ENCODE measurements at places on chromosomes 3 and 15.

GRCh38 chr3:132116601-132117000 lies 81.8 kb upstream of the CPNE4 start:
- no peak for DNase-seq

DNA sequence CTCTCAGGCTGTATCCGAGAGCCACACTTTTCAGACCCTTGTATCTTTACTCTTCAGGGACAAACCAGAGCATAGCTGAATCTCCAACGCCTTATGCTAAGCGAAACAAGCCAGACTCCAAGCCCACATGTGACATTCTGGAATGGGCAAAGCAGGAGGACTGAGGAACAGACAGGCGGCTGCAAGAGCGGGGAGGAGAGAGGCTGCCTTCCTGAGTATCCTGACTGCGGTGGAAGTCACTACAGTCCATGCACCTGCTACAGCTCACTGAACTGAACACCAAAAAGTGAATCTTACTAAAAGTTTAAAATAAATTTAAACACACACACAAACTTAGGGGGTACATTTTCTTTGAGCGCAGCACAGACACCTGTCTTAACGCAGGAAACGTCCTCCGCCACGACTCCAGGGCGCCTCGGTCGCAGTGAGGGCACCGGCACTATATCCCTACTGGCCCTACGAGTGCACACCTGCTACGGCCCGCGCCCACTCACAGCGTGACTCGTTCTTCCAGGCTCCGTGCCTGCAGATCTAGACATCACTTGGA lies 1.4 kb downstream of the CYFIP1 start:
- DNase-seq = no peak

DNA sequence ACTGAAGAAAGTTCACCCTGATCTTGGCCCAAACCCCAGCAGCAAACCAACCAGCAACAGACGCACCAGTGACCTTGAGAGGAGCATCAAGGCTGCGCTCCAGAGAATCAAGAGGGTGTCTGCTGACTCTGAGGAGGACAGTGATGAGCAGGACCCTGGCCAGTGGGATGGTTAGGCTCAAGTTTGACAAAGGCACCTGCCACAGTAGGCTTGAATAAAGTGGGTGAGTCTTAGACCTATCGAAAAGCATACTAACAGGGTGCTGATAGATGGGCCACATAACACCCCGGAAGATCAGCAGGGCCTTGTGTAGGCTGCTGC lies 23.9 kb downstream of the WHAMM start:
- DNase-seq = no peak

- DNase-seq = no peak
Observed at GRCh38 chr3:149460117-149460516, 14.4 kb upstream of the TM4SF4 start.

- no peak for DNase-seq
Observed at GRCh38 chr15:91871837-91872236, 18.3 kb downstream of the SLCO3A1 start.

DNA sequence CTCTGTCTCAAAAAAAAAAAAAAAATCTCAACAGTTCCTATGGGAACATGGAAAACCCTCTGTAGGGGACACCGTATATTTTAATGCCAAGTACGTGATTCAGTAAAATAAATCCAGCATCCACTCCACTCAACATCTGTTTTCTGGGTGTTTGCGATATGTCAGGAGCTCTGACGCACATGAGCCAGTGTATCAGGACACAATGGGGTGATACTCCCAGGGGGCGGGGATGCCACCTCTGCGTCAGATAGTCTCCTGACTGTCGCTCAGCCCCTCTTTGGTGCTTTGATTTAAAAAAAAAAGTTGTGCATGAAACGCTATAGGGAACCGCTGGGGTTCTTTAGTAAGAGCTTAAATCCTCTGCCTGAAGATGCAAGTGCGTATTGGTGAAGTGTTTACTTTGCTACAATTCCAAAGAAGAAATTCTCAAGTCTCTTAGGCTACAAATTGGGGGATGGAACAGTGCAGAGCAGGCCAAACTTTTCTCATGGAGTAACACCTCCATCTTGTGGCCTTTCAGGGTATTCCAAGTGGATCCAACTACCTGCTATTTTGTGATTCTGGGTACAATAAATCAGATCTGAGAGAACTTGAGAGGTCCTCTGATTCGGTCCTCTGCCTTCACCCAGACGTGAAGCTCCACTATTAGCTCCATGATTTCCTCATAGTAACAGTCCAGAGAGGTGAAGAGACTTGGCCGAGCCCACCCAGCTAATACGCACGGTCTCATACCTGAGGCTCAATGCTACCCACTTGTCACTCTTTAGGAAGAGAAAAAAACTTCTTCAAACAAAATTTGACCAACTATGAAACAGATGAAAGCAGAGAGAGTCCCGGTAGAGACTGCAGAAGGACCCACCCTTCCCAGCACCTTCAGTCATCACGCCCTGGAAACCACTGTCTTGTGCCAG lies 9.3 kb upstream of the NR2E3 start:
- DNase-seq = no peak

DNA sequence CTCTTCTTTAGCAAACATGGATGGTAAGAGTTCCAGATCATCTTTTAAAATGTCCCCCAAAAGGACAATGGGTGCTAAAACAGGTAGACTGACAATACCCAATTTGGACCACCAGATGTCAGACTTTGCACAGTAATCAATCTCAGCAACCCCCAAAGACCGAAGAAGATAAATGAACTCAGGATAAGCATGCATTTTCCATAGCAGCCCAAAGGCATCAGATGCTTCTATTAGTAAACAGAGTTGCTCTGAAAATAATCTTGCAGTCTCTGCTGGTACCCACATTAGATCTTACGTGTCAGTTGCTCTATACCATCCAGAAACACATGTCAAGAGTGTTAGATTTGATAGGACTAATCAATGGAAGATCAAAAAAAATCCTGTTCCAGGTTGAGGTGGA lies 20.6 kb downstream of the MYH15 start:
- no peak for DNase-seq

- no peak for DNase-seq
Observed at GRCh38 chr15:42890161-42890913, 30.2 kb downstream of the TTBK2 start.

- DNase-seq = no peak
Observed at GRCh38 chr3:57717205-57717868, 24.5 kb upstream of the DENND6A start.

GRCh38 chr15:51077221-51078153 lies 17.2 kb downstream of the TNFAIP8L3 start:
- DNase-seq = no peak

- no peak for DNase-seq
Observed at GRCh38 chr3:54307566-54308180, 185.3 kb downstream of the CACNA2D3 start.

DNA sequence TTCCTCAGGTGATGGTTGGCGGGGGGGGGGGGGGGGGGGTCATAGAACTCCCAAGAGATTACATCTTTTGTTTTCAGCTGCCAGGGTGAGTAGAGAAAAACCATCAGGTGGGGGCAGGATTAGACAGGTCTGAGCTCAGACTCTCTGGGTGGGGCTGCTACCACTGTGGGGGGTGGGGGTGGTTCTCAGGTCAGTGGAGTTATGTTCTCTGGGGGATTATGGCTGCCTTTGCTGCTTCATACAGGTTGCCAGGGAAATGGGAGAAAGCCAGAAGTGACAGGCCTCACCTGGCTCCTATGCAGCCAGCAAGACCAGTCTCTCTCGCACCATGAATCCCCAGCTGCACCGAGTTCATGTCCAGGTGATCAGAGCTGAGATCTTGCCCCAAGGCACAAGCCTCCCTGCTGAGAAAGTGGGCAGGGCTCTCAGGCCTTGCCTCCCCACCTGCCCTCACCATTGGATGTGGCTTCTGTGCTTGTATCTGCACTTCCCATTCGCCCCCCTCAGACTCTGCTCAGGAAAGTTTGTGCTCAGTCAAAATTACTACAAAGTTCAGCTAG lies 828.1 kb downstream of the MCTP2 start:
- DNase-seq = no peak

- no peak for DNase-seq
Observed at GRCh38 chr15:82298520-82298919, 35.9 kb downstream of the SAXO2 start.

DNA sequence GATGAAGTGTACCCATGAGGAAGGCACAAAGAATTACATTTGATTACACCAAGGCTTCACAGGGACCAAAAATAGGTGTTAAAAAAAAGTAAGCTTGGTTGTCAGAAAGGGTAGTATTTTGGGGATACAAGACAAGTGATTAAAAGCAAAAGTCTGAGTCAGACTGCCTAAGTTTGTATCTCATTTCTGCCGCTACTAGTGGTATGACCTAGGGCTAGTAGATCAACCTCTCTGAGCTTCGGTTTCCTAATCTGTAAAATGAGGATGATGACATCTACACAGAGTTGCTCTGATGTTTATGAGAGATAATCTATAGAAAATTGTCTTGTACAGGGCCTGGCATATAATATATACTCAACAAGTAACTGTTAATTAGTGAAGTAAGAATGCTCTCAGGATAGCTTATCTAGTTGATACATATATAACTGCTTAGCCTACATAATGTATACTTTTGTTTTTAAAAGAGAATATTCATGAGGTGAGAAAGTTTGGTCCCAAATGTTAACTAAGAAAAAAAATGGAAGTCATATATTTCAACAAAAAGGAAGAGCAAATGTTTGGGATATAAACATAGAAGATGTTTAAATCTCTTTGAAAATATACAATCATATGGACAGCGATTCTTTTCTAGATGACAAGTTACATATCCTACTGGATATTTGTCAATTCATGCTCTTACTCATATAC lies 163.0 kb upstream of the SLC2A2 start:
- no peak for DNase-seq

- DNase-seq = no peak
Observed at GRCh38 chr3:94671078-94671477, 608.2 kb downstream of the NSUN3 start.

DNA sequence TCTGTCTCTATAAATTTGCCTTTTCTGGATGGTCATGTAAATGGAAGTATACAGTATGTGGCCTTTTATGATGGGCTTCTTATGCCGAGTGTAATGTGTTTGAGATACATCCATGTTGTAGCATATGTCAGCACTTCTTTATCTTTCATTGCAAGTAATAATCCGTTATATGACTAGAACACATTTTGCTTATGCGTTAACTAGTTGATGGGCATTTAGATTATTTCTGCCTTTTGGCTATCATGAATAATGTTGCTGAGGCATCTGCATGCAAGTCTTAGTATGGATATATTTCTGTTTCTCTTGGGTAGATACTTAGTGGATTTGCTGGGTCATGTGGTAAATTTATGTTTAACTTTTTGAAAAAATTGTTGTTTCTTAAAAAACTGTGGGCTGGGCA lies 19.7 kb downstream of the KAT2B start:
- no peak for DNase-seq

- DNase-seq = no peak
Observed at GRCh38 chr3:181629711-181630110, 82.0 kb upstream of the SOX2 start.

- DNase-seq = no peak
Observed at GRCh38 chr3:100150473-100150872, 36.2 kb upstream of the FILIP1L start.

DNA sequence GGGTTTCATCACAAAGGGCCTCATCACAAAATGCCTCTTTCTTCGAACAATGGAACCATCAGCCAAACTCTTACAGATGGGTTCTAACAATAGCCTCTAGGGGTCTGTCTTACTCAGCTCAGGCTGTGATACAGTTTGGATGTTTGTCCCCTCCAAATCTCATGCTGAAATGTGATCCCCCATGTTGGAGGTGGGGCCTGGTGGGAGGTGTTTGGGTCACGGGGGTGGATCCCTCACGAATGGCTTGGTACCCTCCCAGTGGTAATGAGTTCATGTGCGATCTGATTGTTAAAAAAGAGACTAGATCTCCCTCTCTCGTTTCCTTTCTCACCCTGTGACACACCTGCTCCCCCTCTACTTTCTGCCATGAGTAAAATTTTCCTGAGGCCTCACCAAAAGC lies 47.9 kb upstream of the LIPC start:
- no peak for DNase-seq

DNA sequence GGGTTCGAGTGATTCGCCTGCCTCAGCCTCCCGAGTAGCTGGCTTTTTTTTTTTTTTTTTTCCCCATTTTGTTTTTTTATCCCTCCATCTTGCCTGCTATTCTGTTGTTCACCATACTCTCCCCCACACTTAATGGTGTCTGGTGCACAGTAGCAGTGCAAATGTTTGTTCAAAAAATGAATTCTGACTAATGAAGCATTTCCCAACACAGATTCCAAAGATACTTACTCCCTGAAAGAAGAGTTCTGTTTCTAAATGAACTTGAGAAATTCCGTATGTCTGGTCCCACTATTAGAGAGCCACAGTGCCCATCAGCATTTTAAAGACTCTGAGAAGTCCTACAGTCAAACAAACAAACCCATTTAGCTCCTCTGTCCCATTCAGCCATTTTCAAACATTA lies 9.5 kb downstream of the EDEM1 start:
- DNase-seq = no peak

GRCh38 chr3:145251311-145251710 lies 909.7 kb downstream of the PLOD2 start:
- no peak for DNase-seq

GRCh38 chr15:90530250-90531051 lies 728 bp downstream of the CRTC3 start:
- no peak for DNase-seq

DNA sequence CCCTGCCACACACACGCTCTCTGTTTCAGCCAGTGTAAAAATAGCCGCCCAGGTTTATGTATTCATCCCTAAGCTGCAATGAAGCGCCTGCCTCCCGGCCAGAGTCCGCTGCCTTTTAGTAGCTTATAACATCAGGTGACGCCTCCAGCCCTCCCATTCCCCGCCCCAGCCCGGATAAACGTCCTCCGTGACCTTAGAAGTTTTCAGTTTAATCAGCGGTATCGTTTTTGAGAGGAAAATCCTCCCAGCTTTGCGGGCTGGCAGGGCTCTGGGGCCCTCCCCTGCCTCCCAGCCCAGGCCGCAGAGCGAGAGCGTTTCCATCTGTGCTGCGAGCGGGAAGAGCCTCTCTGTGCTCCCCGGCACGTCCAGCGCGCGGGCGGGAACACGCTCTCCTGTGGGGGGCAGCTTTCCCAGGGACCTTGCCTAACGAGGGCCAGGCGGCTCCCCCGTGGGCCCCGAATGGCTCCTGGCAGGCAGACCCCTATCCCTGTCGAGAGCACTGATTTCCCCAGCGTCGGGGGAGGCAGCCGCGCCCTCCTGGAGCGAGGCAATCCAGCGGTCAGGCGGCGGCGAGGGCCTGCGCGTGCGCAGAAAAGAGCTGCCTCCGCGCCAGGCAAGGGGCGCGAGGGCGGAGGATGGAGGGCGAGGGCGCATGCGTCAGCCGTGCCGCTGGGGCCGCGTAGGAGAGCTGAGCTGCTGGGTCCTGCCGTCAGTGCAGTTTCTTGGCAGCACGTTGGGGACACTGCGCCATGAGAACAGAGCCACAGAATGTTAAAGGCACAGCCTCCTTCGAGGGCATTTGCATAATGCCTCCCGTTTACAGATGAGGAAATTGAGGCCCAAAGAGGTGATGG lies 71.1 kb downstream of the CCNL1 start:
- DNase-seq = no peak

- no peak for DNase-seq
Observed at GRCh38 chr3:46705022-46705530, 3.9 kb downstream of the TMIE start.

GRCh38 chr15:70799667-70800450 lies 36.5 kb upstream of the UACA start:
- DNase-seq = no peak

- no peak for DNase-seq
Observed at GRCh38 chr3:127674101-127674721, 1.5 kb downstream of the ABTB1 start.

GRCh38 chr3:125594581-125595011 lies 701 bp downstream of the OSBPL11 start:
- no peak for DNase-seq

Data from esophagus squamous epithelium (tissue), 5 donors.